ENCODE measurements at places on chromosomes 7 and 10.

DNA sequence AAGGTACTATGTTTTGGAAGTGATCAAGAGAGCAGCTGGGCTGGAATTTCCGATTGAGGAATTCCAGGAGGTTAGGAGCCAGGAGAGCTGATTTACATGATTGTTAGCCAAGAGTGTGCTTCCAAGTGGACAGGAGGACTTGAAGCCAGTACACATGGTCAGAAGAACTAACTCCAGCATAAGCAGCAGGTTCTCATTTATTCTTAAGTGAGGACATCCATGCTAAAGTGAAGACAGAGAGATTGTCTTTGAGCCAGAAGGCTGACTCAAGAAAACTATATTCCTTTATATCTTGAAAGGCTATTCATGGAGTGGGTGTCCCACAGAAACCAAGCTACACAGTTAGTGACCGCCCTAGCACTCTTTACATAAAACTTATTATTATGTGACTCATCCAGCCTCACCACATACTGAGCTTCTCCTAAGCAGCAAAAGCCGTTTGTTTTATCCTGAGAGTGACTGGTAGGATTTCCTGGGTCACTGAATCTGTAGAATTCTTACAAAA, 56.7 kb upstream of the SEMA3A start:
- DNase-seq = no peak

DNA sequence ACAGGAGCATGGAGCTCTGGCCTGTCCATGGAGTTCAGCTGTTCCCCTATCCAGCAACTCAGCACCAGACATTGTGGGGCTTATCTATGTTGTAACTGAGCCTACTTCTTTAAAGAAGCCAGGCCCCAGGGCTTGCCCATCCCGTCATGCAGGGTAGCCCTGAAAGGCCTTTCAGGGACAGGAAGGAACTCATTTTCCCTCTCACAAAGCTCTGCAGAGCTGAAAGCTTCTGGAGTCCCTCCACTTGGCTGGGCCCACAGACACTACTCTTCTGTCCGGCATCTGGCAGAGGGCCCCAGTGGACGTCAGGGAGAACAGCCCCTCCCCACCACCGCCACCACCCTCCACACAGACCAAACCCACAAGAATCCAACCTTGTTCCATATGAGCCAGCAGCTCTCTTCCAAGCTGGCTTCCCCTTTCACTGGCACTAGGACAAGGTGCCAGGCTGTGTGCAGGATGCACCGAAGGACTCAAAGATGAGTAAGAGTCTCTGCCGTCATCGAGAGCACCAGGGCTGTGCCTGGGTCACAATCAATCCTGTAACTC, 33.1 kb downstream of the DENND2A start:
- no peak for DNase-seq

- DNase-seq = no peak
Observed at GRCh38 chr7:29248713-29249382, 54.3 kb downstream of the CHN2 start.

DNA sequence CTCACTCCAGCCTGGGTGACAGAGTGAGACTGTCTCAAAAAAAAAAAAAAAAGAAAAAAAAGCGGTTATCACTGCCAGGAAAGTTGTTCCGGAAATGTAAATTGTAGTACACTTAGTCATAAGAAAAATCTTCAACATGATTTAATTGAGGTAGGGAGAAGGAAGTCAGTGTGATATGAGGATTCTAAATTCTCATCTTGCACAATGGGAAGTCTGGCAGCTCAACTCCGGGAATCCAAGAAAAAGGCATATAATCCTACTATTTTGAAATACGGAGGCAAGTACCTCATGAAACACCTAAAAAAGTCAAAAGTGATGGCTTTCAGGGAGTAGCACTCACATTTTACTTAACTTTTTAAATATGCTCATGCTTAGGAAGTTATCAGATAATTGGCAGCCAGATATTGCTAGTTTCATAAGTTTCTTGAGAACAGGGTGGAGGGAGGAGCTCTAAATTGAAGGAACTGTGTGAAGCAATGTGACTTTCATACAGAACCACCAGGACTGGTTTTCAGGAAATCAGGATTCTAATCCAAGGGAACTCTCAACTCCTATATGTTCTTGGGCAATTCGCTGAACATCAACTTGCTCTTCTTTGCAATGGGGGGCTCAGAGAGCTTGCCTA, 2.7 kb upstream of the C7orf25 start:
- no peak for DNase-seq

DNA sequence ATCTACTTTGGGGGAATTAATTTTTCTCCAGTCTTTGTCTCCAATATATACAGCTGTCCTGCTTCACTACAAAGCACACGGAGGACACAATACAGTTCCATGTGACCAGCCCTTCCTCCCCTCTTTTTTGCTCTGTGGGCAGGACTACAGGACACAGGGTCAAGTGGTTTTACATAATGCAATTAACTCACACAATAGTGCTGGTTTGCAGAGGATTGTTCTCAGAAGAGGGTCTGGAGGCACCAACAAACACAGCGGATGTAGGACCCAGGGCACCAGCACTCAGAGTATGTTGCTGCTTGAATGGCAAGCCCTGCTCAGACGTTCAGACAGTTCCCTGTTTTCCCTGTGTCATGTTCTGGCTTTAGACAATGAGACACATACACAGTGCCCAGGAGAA, 52.0 kb upstream of the NPTX2 start:
- DNase-seq = no peak

DNA sequence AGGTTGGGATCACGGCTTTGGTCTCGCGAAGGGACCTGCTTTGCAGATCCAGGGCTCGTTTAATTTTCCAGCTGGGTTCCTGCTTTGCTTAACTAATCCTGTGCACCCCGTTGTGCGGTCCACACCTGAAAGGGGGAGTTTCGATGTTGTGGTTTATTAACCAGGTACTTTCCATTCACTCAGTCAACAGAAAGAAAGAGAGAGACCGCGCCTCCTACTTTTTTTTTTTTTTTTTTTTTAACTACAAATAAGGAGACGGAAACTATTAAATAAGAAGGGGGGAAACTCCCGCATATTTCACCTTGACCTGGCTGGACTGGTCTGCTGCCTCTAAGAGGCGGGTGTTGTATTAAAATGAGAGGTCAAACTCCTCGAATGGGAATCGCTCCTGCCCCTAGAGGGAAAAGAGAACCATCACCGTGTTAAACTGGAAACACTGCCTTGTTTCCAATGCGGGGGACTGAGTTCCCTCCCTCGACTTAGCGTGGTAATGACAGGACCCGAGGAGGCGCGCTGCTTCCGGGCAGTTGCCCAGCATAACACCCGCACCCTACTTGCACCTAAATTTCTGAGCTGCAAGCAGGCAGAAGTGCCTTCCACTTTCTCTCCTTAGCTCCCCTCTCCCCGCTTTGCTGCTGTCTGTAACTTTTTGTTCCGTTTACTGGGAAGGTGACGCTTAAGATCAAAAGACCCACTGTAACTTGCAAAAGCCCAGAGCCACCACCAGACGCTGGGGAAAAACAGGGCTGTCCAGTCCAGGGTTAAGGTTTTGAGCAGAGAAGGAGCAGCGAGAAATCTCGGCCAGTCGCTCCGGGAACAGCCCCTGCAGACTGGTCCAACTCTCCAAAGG, 1.1 kb upstream of the ITGB8 start:
- DNase-seq = peak; percentile 69

DNA sequence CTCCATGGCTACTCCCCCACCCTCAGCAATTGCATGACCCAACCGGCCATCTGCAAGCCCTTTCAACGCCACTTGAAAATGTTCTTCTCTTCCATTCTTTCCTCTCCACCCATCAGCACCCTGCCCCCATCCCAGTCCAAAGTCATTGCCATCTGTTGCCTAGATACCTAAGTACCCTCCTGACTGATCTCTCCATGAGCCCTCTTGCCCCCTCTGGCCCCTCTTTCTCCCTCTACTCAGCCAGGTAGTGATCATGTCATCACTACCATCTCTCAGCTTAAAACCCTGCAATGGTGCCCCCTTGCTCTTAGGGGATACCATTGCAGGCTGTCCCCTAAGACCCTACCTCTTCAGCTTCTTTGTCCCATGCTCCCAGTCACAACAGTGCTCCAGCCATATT, 30.5 kb upstream of the BTRC start:
- no peak for DNase-seq

DNA sequence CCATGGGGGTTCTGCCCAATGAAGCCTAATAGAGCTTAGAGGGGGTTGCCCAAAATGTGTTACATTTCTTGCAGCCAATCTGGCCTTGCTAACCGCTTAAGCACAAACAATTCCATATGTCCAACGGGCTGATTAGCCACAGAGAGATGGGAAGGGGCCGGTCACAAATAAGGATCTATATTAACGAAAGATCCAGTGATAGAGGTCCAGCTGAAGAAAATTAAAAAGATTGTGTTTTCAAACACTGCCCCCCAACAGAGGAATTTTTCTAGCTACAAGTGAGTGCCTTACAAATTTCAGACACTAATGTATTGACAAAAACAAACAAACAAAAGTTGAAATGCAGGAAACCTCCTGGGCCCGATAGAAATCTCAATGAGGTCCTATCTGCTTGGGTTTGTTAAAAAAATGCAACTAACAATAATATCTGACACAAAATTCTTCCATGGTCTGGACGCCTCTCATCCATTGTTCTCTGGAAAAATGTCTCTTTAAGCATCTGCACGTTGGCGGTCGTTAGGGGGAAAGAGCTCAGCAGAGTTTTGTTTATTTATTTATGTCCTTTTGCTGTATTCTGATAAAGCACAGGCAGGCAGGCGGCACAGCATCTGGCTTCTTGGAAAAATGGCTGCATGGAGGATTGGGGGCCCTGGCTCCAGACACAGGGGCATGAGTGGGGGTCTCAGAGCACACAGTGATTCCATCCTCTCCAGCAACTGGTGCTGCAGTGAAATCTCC, 402.0 kb downstream of the RPS24 start:
- DNase-seq = no peak

DNA sequence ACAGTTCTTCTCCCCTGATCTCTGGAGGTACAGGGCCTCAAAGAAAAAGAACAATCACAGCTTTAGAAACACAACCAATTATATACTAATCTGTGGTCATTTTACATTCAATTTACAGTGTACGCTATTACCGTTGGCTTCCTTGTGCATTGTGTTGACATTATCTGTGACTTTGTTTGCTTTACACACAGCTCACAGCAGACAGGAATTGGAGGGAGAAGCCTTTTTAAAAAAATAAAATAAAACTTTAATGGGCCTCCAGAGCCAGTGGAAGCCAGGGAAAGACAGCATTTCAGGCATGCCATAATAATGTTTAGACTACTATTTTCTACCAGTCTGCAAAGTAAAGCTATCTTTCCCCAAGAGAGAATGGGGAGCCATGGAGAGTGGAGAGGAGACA, 179.0 kb upstream of the ADO start:
- DNase-seq = no peak

DNA sequence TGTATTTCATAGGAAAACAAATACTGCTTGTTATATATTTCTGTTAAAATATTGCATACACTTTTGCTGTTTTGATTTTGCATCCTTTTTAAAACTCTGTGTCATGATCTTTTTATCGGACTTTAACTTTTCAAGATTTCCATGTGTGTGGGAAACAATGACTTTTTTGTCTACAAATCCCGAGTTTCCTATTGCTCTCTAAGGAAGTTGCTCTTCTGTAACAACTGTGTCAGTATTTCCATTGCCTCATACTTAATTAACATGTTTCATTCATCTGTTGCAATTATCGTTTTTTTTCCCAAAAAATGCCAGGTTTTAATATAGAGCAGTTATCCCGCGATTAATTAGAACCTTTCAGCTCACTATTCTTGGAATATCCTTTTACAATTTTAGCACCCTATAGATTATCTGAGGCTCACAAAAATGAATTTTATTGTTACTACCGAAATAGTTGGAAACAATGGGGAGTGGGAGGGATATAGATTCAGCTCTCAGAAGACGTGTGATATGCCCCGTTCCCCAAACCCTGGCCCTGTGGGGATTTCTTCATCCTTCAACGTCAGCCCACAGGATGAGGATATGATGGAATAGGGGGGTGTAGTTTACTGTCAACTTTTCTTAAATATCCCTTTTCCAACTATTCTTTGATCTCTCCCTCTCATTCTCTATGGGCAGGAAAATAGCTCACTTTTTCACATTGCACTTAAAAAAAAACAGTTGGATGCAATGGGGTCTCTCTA, 297.6 kb upstream of the IGFBP3 start:
- DNase-seq = no peak

- DNase-seq = no peak
Observed at GRCh38 chr7:158463317-158463716, 124.3 kb downstream of the PTPRN2 start.

DNA sequence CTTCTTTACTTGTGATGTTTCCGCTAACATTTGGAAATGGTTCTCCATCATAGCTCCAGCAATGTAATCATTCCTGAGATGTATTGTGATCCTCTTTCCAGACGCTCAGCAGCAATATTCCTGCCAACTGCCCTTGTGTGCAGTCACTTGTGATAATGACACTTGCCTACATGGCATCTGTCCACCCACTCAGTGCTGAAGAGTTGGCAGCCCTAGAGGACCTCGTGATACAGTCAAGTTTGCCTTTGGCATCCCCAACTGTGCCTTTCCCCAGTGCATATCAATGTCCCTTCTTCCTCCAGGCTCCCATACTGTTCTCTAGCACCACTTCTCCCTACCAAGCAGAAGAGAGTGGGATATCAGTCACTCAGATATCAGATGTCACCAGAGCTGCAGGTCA, 64.9 kb downstream of the MYOF start:
- DNase-seq = no peak

- DNase-seq = peak; percentile 37
Observed at GRCh38 chr7:148286150-148286549, 304.4 kb upstream of the C7orf33 start.

GRCh38 chr10:44177610-44178009, 207.3 kb downstream of the CXCL12 start:
- peak; percentile 30 for DNase-seq

- peak; percentile 68 for DNase-seq
Observed at GRCh38 chr7:94655126-94655847, 646 bp downstream of the SGCE start.

GRCh38 chr7:108331971-108332370, 124.3 kb downstream of the NRCAM start:
- peak; percentile 19 for DNase-seq

GRCh38 chr7:133931053-133931452, 196.1 kb upstream of the LRGUK start:
- DNase-seq = no peak

GRCh38 chr10:11824376-11824775, 1.2 kb downstream of the PROSER2 start:
- no peak for DNase-seq

DNA sequence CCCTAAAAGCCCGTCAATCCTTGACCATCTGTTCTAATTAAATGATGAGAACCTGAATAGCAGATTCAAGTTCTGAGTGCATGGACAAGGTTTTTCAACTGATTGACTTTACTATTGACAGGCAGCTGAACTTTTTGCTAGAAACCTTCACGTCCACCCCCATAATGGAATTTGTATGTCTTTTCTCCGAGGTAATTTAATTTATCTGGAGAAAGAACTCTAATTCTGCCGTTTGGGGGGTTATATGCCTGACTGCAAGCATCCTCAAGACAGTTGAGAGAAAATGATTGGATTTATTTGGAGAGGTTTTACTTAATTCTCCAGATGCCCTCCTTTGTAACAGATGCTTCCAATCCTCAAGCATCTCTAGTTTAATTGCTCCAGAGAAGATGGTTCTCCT, 1053.4 kb upstream of the AUTS2 start:
- no peak for DNase-seq

Measured in RPMI8226 (cell line).